ENCODE measurements at places on chromosomes 1 and 21.

- no peak for DNase-seq
Observed at GRCh38 chr1:86933562-86934377, 19.3 kb downstream of the HS2ST1 start.

- DNase-seq = no peak
Observed at GRCh38 chr1:243528459-243529121, 272.7 kb downstream of the SDCCAG8 start.

GRCh38 chr1:165843304-165843703, 15.9 kb downstream of the UCK2 start:
- DNase-seq = no peak

DNA sequence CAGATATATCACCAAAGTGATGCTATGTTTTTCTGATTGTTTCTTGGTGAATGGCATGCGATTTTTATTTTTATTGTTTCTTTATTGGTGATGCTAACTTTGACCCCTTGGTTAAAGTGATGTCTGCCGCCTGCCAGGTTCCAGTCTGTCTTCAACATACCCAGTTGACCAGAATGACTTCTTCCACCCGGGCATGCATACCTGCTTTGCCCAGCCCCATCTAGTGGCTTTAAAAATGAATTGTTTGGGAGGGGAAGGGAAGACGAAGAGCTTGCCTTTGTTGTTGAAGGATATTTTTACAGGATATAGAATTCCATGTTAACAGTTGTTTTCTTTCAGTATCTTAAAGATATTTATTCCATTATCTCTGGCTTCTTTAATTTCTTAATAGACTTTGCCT, 65.1 kb downstream of the ATG4C start:
- no peak for DNase-seq

DNA sequence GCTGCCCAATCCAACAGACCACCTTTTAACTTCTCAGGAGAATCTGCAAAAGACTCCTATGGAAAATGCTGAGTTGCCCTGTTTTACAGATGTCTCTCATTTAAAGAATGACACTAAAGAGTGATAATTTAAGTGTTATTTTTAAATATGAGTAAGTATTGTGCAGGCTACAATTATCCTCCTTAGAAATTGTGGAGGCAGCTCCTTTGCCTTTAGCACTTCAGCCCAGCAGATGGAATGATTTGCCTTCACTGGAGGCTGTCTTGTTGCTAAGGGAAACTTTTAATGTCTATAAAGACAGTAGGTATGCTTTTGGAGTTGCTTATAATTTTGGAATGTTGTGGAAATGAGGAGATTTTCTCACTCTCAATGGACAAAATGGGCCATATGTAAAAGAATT, 1345.5 kb downstream of the NCAM2 start:
- DNase-seq = no peak

DNA sequence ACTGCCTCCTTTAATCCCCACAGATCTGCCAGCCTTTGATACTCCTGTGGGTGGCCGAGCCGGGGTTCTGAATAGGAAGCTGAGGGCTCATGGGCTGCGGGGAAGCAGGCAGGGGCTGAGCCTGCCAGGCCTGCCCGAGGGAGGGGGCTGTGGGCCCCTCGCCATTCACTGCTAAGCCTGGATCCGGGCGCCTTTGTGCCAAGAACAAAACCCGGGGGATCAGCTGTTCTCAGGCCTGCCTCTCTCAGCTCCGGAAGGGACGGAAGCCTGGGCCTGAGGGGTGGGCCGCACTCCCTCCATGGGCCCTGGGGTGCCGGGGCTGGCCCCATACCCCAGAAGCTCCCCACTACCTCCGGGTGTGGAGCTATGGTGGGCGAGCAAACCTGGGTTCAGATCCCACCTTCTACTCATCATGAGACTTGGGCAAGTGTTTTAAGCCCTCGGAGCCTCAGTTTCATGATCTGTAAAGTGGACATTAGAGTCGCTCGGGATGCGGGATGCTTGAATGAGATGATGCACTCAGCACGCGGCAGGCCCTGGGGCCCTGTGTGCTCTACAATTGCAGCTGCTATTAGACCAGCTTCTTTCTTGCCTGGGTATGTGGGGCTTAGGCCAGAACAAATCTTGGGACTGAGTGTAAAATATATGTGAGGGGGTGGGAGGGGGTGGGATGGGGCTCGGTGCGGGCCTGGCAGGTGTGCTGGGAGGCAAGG, 19.2 kb upstream of the EPHA2 start:
- no peak for DNase-seq

DNA sequence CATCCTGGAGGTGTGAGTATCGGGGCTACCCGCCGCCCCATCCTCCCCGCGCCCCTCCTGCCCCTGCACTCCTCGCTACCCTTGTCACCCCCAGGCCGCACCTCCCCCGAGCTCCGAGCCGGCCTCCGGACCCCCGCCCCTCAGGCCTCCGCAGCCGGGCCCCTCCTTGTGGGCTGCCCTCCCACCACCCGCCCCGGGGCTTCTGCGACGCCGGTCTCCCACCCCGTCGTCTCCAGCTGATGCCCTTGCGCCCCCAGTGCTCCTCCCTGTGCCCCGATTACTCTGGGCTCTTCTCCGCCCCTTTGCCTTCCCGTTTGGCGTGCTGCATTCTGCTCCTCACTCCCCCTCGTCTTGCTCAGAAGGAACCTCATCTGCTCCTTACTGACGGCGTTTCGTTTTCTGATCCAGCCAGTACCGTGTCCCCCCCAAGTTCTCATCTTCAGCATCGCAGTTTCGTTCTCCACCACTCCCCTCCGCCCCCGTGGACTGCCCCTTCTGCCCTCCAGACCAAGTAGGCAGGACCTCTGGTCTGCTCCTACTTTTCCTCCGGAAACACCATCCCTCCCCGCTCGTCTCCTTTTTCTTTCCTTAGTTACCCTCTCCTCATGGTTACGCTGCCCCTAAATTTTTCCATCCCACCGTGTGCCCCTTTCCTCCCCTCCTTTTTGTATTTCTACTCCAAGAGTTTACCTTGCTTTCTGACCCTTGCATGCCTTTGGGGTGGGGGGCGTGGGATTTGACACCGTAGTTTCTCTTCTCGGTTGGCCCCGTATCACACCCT, 841 bp downstream of the SNX27 start:
- DNase-seq = peak; percentile 52

GRCh38 chr21:40315626-40316025, 448.4 kb downstream of the PCP4 start:
- DNase-seq = no peak

DNA sequence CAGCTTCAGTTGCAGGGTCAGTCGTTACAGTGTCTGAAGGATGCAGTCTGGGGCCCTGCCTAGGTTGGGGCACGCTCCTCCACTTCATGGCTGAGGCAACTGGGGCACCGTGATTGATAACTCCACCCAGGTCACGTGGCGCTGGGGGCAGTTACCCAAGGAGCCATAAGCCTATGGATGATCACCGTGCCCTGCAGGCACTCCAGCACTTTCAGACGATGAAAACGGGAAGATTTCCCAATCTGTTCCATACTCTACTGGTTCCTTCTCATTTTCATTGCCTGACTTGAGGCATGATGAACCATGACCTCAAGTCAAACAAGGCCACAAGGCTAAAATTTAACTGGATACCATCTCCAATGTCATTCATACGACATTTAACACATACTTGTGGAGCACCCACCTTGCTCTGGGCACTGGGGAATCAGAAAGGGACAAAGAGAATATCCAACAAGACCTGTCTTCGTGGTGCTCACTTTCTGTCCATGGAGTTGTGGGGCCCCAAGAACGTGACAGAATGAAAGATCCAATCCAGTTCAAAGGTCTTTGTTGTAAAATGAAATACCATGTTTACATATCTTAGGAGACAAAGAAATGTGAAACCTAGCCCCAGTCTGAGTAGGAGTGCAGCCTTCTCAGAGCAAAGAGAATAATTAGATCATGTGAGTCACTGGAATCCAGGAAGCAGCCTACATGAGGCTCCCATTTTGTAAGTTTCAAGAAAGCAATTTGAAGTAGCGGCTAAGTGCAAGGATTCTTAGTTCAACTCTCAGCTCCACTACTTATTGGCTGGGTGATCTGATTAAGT, 39.4 kb upstream of the SPOCD1 start:
- no peak for DNase-seq

DNA sequence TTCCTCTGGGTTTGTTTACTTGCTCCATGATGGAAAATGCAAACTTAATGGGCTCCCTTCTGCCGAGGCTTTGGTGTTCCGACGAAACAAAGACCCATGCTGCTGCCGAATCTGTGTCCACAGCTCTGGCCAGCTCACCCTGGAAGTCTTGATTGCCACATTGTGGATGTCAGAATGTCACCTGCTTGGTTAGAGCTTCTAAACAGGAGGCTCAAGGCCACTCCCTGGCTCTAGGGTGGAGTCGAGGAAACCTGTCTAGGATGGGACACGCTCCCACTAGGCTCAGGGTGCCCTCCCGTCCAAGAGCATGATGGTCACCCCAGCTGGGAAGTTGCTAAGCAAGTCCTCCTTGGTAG, 279.3 kb upstream of the VAMP3 start:
- DNase-seq = no peak

DNA sequence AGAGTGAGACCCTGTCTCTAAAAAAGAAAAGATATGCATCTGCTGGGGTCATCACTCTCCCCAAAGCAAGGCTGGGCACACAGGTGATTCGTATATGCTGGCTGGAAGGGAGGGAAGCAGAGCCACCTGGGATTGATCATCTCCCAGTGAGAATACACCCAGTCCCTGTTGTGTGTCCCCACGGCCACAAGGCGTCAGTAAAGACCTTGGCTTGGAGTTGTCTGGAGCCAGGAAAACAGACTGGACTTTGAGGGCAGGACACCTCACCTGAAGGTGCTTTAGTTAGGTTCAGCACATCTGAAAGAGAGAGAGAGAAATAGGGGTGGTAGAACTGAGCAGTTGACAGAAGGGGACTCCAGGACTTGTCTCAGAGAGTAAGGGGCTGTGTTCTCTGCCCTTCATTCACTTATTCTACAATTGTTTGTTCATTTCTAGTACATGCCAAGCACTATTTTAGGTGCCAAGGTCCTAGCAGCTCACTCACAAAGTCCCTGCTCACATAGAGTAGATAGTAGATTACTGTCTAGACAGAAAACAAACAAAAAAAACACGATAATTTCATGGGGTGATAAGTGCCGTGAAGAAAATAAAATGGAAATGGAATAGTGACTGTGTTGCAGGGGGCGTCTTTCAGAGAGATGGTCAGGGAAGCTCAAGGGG, 13.5 kb downstream of the CITED4 start:
- DNase-seq = no peak

GRCh38 chr1:211024901-211025300, 109.0 kb downstream of the KCNH1 start:
- DNase-seq = no peak

DNA sequence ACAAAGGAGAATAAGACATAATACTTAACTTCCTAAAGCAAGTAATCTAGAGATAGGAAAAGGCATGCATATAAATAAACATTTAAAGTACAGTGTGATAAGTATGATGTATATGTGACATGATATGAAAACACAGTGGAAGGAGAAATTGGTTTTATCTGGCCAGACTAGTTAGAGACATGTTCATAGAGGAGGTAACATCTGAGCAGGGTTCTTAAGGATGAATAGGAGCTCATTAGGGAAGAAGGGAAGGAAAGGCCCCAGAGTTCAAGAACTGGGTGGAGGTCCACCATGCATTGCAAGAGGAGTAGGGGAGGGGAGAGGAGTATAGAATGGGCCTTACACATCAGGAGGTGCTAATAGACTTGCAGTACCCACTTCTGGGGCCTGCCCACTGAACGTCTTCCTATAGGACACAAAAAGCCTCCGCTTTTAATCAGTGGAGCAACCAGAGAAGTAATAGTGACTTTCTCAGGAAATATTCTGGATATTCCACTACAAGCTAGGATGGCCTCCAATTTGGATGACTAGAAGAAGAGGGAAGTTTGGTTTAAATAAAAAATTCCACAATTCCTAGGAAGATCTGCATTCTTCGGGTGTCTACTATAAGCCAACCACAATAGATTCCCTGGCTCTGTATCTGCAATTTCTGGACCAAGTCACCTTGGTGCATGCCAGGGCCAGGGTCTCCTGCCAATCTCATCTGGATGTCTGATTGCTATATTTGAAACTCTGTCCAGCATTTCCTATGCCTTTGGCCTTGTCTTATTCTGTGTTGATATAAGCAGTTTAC, 41.9 kb downstream of the NGF start:
- no peak for DNase-seq

- no peak for DNase-seq
Observed at GRCh38 chr1:111214074-111214801, 13.3 kb upstream of the CHI3L2 start.

DNA sequence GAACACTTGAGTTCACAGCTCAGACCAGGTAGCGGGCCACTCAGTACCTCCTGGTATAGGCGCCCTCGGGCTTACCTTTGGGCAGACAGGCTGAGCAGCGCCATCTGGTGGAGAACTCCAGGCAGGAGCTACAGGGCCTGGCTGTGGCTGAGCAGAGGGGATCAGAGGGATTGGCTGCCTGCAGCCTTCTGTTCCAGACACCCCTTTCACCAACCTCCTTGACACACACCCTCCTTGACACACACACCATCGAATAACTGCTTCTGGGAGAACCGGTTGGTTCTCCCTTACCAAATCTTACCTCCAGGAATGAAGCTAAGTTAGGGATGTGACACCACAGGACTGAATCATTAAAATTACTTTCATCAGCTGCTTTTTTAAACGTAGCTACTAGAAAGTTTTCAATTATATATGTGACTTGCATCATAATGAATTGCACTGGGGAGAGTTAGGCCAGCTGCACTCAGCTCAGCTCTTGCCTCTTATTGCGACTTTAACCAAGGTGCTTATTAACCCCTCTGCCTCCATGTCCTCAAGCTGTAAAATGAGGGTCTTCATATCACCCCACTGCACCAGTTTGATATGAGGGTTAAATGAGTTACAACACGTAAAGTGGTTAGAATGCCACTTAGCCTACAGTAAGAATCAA, 6.6 kb downstream of the LIN28A start:
- peak; percentile 39 for DNase-seq

GRCh38 chr1:7262611-7263010, 477.4 kb downstream of the CAMTA1 start:
- no peak for DNase-seq

DNA sequence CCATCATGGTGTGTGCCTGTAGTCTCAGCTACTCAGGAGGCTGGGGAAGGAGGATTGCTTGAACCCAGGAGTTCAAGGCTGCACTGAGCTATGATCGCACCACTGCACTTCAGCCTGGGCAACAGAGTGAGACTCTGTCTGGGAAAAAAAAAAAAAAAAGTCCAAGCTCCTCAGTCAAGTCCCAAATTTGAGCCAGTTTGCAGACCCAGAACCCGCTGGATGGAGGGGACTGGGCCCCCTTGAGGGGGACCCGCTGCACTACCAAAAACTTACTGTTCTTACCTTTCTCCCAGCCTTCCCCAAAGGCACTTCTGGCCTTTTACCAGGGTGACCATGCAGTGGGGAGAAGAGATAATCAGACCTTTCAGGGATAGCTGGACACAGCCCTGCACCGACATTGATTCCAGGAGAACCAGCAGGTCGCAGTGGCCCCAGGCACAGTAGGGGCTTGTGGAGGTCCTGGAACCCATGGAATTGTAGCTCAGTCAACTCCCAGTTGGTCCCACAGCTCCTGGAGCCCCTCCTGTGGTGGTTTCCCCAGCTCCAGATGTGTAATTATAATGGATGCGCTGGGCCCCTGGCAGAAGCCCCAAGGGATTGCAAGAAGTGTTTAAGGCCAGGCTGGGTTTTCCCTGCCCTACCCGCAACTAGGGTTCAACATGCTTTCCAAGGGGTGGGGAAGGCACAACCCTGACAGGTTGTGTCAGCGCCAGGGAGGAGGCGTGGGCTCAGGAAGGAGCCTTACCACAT, 4.1 kb upstream of the WNT9A start:
- no peak for DNase-seq

GRCh38 chr1:207959141-207959825, 48.4 kb upstream of the CD34 start:
- peak; percentile 71 for DNase-seq

All from muscle of arm (tissue), 14 donors.